Amygdala (tissue), 56 donors: ENCODE measurements at places on chromosomes 7 and 10.

GRCh38 chr10:98316661-98317060 is 48.7 kb upstream of the LOXL4 start:
- no peak for DNase-seq

DNA sequence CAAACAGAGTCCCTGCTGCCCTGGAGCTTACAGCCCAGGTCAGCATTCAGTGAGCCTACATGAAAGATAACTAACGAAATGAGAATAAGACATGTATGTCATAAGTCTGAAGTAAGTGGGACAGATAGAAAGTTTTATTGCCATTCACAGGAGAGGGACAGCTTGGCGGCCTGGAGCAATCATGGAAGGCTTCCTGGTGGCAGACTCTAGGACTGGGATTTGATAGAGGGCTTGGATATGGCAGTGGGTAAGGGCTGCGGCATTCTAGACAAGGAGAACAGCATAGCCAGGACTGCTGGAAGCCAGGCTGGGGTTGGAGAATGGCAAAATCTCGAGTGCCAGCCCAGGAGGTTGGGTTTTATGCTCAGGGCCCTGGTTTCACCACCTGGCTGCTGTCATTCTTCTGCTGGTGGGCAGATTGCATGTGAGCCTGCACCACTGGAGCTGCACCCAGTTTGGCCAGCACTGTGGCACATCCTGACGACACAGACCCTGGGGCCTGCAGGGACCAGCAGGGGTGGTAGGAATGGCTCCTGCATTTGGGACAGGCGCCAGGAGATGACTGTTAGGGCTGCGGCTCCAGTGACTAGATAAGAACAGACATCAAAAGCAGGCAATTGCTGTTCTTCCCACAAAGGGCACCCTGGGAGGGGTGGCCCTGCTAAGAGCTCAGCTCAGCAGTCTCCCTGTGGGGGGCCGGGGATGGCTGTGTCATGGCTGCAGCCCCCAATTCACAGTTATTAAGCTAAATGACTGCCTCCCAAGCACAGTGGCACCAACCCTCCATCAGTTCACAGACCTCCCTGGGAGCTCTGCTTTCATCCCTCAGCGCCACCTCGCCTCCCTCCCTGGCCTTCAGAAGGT is 161.1 kb downstream of the RPS24 start:
- no peak for DNase-seq

DNA sequence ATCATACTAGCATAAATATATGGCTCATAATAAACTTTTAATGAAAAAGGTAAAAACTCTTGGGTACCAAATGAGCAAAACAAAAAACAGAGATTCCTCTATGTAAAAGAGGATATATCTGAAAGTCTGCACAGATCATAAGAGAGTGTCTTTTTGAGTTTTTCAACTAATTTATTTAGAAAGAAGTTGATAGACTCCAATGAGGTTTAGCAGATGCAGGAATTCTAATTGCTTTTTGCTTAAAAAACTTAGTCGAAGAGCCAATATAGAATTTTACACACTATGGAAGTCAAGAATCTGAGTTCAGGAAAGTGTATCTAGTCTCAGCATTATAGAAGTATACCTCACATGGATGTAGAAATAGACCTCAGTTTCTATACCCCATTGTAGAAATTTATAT is 3.4 kb upstream of the MLLT10 start:
- DNase-seq, result no peak

GRCh38 chr10:131723297-131724168 is 177.3 kb upstream of the PPP2R2D start:
- no peak for DNase-seq

- DNase-seq, result no peak
Observed at GRCh38 chr7:96183163-96183670, 138.7 kb downstream of the SLC25A13 start.

DNA sequence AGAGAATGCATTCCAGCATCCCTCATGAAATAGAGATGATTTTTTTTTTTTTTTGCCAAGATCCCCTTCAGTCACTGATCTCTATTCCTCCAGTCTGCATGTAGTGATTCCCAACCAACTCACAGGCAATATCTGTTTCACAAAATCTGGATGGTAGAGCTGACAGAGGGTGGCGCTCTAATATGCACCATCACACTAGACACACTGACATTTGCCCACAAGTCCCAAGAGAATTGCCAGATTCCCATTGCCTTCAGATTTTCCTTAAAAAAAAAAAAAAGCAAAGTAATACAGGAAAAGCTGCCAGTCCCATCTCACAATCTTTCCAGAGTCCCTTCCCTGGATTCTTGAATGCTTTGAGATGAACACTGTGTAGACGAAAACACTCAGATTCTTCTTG is 301.0 kb downstream of the SORCS1 start:
- no peak for DNase-seq

- DNase-seq, result no peak
Observed at GRCh38 chr7:22075561-22075960, 129.9 kb upstream of the CDCA7L start.

DNA sequence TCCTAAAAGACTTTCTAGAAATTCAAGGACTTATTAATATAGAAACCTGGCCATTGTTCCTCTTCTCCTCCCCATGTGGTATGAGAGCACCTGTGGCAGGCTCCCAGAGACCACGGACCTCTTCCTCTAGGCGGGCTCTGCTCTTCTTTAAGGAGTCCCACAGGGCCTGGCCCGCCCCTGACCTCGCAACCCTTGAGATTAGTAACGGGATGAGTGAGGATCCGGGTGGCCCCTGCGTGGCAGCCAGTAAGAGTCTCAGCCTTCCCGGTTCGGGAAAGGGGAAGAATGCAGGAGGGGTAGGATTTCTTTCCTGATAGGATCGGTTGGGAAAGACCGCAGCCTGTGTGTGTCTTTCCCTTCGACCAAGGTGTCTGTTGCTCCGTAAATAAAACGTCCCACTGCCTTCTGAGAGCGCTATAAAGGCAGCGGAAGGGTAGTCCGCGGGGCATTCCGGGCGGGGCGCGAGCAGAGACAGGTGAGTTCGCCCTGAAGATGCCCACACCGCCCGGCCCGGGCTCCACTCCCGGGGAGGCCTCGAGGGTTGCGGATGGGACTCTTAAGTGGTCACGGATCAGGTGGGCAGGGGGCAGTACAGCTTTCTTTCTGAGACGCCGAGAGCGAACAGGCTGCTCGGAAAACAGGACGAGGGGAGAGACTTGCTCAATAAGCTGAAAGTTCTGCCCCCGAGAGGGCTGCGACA is at the start of gene SLC26A4:
Gene SLC26A4, plus strand, starts transcription at position 448 of the 700 bp plus-strand sequence. CDS start 814 bp downstream, outside the sequence.
- DNase-seq, result no peak

DNA sequence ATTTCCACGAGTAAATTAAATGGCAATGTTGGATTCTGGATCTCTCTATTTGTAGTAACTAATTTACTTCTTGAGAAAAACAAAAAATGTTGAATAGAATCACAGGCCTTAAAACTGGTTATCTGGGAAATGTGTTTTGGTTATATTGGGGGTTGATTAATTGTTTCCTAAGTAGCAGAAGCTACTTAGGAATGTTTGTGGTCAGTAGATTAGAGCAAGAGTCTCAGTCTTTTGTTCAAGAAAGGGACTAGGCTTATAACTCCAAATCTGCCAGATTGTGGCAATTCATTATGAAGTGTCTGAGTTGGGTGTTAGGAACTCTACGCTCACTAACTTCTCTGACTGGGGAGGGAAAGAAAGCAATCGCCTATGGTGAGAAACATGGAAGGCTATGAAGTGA is 244.3 kb upstream of the PHYHIPL start:
- no peak for DNase-seq

- DNase-seq, result no peak
Observed at GRCh38 chr10:17241611-17242333, 13.7 kb downstream of the VIM start.

DNA sequence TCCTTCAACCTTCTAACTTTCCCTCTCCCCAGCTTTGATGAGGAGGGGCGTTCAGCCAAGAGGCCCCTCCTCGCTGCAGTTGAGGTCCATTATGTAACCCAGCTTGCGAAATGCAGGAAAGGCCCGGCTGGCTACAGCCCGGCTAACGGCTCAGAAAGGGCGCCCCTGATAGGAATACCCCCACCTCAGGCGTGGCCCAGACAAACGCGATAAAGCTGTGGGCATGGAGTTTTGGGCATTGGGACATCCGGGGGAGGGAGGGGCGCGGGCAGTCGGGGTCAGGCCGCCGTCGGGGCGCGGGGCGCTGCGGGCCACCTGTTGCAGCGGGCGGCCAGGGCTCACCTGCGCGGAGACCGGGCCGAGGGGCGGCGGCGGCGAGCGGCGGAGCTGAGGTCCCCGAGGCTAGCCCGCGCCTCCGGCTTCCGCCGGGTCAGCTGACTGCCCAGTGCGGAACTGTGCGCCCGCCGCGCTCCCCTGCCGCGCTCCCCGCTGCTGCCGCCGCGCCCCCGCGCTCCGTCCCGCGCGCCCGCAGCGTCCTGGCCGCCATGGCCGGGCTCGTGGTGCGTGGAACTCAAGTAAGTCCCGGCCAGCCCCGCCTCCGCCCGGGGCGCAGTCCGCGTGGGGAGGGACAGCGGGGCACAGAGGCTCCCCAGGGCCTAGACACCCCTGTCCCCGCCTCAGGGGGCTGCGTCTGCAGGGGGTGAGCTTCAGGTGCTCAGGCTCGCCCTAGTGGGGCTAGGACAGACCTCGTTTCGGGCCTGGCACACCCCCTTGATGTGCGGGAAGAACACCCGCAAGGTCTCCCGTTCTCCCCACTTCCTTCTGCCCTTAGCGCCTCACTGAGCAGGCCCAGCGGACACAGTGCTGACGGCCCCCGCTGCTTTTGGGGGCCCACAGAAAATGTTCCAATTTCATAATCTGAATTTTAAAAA is at the start of gene LRMDA:
Gene LRMDA, plus strand, starts transcription at position 445 of the 932 bp plus-strand sequence.
- DNase-seq, result no peak

DNA sequence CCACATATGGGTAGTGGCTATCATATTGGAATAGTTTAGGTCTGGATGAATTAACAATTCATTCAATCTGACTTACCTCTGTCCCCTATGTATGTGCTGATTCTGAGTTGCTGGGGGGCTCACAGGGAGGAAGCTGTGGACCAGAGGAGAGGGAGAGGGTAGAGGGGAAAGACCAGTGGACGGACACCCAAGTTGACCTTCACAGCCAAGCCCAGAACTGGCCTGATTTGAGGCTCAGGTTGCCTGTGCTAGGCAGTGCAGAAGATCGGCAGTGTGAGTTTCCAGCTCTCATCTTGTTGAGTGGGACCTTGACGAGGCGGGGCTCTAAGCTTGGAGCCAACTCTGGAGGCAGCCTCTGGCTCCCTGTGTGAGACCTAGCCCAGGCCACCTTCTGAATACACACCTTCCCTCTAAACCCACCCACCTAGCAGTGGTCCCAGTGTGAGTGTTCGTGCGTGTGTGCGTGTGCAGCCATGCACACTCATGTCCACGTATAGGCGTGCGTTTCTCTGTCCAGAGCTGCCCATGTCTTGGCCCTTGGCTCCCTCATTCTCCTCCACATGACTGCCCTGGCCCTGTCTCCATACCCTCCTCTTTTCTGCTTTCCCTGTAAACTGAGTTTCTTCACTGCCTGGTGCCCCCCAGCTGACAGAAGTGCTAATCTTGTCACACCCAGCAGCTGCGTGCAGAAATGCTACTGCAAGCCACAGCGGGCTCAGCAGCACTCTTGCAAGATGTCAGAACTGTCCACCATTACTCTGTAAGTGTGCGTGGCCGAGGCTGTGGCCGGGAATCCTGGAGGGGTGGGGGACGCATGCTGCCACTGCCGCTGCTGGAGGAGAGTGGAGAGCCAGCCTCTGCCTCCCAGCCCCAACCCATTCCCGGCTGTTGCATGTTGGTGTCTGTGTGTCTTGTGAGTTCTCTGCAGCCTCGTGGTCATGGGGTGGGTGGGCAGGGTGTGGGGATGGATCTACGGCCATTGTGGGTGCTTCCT is 47.6 kb downstream of the ADCYAP1R1 start:
- DNase-seq, result no peak

GRCh38 chr10:117900280-117900679 is 146.5 kb downstream of the RAB11FIP2 start:
- DNase-seq, result no peak

DNA sequence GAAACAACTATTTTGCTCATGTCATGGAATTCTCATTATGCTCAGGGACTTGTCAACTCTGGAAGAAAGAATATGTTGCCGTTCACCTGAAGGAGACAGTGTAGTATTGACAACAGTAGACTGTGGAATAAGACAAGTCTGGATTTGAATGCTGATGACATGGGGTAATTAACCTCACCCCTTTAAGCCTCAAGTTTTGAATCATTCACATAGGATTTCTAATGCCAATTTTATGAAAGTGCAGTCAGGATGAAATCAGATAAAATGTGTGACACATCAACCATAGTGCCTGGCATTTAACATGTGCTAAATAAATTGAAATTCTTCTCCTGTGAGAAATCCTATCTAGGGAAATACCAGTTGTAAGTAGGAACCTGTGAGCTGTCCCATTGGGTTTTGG is 305.8 kb downstream of the KIF20B start:
- DNase-seq, result no peak

GRCh38 chr7:104803931-104804330 is 210.1 kb upstream of the KMT2E start:
- DNase-seq, result no peak

DNA sequence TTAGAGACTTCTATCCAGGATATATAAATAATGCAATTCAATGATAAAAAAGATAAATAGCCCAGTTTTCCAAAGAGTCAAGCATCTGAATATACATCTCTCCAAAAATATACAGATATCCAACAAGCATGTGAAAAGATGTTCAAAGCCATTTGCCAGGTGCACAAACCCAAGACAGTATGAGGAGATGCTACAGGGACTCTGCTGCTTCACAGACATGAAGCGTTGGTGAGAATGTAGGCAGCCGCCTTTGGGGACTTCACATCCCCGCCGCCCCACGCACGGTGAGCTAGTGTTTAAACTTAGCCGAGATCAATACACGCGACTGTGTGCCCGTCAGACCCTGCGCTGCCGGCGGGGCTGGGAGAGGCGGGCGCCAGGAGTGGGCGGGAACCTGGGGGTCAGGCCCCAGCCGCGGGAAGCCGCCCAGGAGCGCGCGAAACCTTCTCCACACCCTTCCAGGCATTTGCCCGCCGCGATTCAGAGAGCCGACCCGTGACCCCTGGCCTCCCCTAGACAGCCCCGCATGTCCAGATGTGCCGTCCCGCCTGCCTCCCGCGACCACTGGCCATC is 927 bp upstream of the ALOX5 start:
- DNase-seq, result no peak

GRCh38 chr7:30323006-30323355 is 38.6 kb downstream of the ZNRF2 start:
- DNase-seq, result no peak

DNA sequence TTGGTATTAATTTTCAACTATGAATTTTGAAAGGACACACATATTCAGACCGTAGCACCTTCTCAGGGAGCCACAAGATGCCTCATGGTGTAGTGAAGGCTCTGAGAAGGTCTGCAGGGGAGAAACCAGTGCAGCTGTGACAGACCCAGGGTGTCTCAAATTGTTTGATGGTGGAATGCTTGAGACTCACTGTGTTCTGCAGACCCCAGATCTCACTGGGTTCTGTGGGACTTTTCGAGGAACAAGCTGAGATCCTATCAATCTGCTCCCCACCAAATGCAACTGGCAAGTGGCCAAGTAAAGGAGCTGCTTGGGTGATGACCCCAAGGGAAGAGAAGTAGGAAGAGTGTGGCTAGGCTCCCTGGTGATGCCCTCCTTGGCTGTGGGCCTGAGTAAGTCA is 130.5 kb upstream of the UNC5B start:
- DNase-seq, result no peak

GRCh38 chr7:66865290-66865864 is 55.6 kb upstream of the TMEM248 start:
- no peak for DNase-seq

- DNase-seq, result no peak
Observed at GRCh38 chr7:156751319-156751718, 110.7 kb downstream of the RNF32 start.
